ENCODE measurements at places on chromosomes 3 and 15.

GRCh38 chr3:194093842-194094241, 42.1 kb upstream of the HES1 start:
- no peak for DNase-seq

DNA sequence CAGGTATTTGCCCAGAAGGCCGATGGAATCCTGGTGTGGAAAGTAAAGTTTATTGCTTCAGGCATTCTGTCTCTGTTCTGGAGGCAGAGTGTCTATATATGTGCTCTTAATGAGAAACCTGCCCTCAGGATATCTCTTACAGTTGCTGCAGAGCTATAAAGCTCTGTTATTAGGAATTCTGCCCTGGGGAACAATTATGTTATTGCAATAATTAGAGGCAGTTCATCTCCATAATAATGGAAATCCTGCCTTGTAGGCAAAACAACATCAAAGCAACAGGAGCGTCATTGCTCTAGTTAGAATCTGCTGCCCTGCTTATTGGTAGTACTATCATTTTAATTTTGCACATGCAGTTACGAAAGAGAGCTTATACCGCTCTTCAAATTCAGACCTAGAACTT, 175.6 kb downstream of the IL5RA start:
- DNase-seq = no peak

DNA sequence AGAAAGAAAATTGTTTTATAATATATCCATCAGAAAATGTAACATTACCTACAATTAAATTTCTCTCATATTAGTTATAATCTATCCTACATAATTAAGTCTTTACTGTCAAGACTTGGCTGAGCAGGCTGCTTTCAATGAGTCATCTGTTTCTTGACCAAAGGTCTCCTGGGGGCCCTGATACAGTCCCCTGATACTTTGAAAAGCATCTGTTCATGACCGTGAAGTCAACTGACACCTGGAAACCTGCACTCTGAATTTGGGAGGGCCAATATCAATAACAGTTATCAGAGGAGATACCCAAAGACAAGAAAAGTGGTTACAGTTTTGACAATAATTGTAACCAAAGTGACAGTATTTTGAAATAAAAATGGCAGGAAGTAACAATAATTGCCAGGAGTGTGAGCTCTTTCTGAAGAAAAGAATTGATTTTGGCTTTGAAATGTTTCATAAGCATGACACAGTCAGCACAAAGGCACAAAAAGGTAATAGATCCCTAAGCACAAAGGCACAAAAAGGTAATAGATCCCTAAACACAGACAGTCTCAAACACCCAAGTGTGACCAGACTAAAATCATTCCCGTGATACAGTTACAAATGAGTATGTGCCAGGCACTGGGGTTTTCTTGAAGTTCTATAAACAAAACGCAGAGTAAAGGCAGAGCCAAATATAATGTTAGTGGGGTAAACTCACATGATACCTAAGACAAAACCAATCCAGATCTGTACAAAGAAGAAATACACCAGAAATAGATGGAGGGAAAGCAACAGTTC, 260.7 kb downstream of the PLOD2 start:
- no peak for DNase-seq

GRCh38 chr15:67144609-67145311, 79.4 kb downstream of the SMAD3 start:
- DNase-seq = no peak

GRCh38 chr15:96524676-96525417, 194.3 kb downstream of the NR2F2 start:
- no peak for DNase-seq

DNA sequence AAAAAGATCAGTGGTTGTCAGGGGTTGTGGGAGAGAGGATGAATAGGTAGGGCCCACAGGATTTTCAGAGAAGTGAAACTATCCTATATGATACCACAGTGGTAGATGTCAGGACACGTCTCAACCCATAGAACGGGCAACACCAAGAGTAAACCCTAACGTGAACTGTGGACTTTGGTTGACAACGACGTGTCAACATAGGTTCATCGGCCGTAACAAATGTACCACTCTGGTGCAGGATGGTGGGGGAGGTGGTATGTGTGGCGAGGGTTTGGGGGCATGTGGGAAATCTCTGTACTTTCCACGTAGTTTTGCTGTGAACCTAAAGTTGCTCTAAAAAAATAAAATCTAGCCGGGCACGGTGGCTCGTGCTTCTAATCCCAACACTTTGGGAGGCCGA, 13.0 kb upstream of the PIGZ start:
- no peak for DNase-seq

GRCh38 chr3:192332386-192333291, 394.7 kb downstream of the FGF12 start:
- no peak for DNase-seq
